Adrenal gland (tissue), 19 donors: ENCODE measurements at places on chromosomes 6 and 20.

DNA sequence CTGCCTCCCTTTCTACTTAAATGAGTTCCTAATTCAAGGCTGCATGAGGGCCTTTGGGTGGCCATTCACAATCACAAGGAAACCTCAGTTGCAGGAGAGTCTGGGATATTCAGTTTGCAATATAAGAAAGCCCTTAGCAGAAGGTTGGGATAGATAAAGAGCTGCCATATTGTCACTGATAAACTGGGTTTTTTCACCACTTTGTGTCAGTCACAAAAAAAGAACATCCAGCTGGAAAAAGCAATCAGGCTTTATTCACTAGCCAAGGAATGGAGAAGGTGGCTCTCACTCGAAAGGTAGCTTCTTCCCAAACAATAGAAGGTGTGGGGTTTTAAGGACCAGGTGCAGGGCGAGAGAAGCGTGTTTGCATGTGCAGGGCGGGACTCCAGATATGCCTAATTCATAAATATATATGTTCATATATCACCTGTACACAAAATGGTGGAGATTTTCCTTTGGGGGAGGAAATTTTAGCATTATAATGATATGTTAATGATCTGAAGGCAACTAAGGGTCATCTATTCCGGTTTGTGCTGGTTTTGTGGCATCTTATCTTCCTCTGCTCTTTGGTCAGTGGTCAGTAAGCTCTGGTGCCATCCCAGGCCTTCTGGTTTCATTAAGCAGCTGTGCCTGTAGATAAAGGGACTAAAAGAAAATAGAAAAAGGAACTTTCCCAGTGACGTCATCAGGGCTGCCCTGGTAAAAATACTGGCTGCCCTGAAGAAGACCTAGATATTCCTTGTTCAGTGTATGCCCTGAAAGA is 97.1 kb upstream of the IYD start:
- H3K27ac ChIP-seq = no peak overlapping the region
- H3K4me3 ChIP-seq = no peak overlapping the region
- H3K27me3 ChIP-seq = no peaks in the 10 kb centered on the region
- no peaks in the 10 kb centered on the region for H3K36me3 ChIP-seq

DNA sequence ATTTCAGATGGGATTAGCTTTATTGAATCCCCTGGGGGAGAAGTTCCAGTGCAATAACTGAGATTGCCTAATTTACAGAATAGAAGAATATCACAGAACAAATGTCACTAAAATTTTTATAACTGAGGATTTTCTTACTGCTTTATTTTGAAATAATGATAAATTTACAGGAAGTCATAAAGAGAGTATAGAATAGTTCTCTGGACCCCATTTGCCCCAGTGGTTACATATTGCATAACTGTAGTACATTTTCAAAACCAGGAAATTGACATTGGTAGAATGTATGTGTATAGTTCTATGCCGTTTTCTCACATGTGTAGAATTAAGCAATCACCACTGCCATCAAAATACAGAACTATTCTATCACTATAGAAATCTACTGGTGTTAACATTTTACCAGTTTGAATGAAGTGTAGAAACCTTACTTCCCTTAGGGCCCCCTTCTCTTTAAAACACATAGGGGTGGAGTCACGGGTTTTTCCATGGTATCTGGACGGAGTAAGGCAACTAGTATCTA is 18.3 kb downstream of the KIF6 start:
- H3K27me3 ChIP-seq = no peaks in the 10 kb centered on the region
- no peaks in the 10 kb centered on the region for H3K36me3 ChIP-seq
- H3K27ac ChIP-seq = no peak overlapping the region
- no peak for DNase-seq

DNA sequence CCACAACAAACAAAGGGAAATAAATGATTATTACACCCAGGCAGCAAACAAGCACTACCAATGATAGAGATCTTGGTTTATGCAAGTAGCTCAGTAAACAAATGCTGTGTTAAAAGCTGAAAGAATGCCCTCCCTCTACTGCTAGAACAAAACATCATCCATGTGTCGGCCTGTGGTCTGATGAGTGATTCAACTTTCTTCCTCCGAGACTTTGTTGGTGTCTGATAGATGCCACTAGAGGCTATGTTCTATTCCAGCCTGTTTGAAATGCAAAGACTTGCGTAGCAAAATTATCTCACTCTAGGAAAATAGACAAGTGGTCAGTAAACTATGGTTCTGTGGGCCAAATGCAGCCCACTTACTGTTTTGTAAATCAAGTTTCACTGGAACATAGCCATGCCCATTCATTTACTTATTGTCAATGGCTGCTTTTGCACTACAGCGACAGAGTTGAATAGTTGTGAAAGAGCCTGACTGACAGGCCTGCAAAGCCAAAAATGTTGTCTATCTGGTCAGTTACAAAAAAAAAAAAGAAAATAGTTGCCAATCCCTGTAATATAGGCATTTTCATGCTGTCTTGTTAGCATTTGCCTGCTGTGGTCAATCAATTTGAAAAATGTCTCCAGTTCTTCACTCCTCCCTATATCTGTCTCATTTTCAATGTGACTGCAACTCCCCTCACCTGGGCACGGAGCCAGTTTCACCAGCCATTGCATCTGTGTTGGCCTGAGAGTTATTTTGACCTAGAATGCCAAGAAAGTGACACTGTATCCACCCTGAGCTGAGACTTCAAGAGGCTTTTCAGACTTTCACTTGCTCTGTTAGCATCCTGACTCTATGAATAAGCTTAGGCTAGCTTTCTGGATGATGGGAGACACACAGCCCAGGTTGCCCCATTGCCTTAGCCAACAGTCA is 544.6 kb upstream of the BTBD3 start:
- no peak overlapping the region for H3K4me3 ChIP-seq
- no peaks in the 10 kb centered on the region for H3K36me3 ChIP-seq
- H3K27ac ChIP-seq = no peak overlapping the region
- no peaks in the 10 kb centered on the region for H3K4me1 ChIP-seq
- no peaks in the 10 kb centered on the region for H3K27me3 ChIP-seq

DNA sequence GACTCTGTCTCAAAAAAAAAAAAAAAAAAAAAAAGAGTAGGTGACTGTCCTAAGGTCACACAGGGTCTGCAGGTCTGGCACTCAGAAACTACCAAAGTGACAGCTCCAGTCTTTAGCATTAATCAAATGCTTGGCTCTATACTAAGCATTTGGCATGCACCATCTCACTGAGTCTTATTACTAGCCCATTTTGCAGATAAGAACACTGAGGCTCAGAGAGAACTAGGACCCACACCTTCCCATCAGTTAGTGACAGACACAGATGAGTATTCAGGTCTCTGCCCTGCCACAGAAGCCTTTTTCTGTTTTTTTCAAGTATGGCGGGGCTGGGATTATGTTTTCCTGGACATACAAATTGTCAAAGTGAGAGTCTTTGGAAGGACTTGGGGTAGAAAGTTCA is 23.1 kb upstream of the VSTM2L start:
- no peak overlapping the region for H3K4me3 ChIP-seq
- H3K27ac ChIP-seq = no peak overlapping the region
- no peak for DNase-seq
- H3K27me3 ChIP-seq = no peaks in the 10 kb centered on the region
- H3K36me3 ChIP-seq = no peaks in the 10 kb centered on the region

GRCh38 chr20:19727251-19727847 is 30.7 kb upstream of the RIN2 start:
- H3K4me1 ChIP-seq = no peaks in the 10 kb centered on the region
- H3K36me3 ChIP-seq = no peaks in the 10 kb centered on the region
- H3K4me3 ChIP-seq = no peak overlapping the region
- DNase-seq = no peak
- no peak overlapping the region for H3K27ac ChIP-seq

GRCh38 chr6:134171517-134171916 is 119.1 kb upstream of the SLC2A12 start:
- no peak for DNase-seq
- H3K4me1 ChIP-seq = peaks cover 21% of the 10 kb centered on the region
- H3K4me3 ChIP-seq = peak overlapping the region; percentile 61
- no peaks in the 10 kb centered on the region for H3K27me3 ChIP-seq
- H3K36me3 ChIP-seq = peaks cover 45% of the 10 kb centered on the region
- peak overlapping the region; percentile 100 for H3K27ac ChIP-seq

GRCh38 chr6:157428427-157429202 is 47.6 kb downstream of the ZDHHC14 start:
- peak; percentile 47 for DNase-seq
- no peaks in the 10 kb centered on the region for H3K36me3 ChIP-seq
- peak overlapping the region; percentile 33 for H3K4me3 ChIP-seq
- H3K27me3 ChIP-seq = no peaks in the 10 kb centered on the region
- peak overlapping the region; percentile 43 for H3K27ac ChIP-seq

GRCh38 chr6:32057966-32058365 is 19.8 kb downstream of the CYP21A2 start:
- no peak overlapping the region for H3K4me3 ChIP-seq
- H3K27me3 ChIP-seq = no peaks in the 10 kb centered on the region
- H3K4me1 ChIP-seq = no peaks in the 10 kb centered on the region
- H3K27ac ChIP-seq = no peak overlapping the region

DNA sequence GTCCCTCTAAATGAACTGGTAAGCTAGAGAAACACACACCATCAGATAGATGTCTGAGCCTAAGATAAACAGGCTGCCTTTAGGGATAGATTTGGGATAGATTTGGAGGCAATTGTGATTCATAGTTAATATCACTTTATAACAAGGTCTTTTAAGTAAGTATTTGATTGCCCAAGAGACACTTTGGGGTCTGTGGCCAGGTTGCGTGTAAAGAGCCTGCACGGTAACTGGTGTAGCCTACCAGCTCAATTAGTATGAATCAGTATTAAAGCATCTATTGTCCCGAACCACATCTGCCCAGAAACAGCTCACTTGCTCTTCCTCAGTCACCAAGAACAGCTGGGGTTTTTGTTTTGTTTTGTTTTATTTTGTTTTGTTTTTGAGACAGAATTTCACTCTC is 193.3 kb downstream of the SASH1 start:
- no peaks in the 10 kb centered on the region for H3K27me3 ChIP-seq
- H3K36me3 ChIP-seq = no peaks in the 10 kb centered on the region
- DNase-seq = no peak
- no peaks in the 10 kb centered on the region for H3K4me1 ChIP-seq

DNA sequence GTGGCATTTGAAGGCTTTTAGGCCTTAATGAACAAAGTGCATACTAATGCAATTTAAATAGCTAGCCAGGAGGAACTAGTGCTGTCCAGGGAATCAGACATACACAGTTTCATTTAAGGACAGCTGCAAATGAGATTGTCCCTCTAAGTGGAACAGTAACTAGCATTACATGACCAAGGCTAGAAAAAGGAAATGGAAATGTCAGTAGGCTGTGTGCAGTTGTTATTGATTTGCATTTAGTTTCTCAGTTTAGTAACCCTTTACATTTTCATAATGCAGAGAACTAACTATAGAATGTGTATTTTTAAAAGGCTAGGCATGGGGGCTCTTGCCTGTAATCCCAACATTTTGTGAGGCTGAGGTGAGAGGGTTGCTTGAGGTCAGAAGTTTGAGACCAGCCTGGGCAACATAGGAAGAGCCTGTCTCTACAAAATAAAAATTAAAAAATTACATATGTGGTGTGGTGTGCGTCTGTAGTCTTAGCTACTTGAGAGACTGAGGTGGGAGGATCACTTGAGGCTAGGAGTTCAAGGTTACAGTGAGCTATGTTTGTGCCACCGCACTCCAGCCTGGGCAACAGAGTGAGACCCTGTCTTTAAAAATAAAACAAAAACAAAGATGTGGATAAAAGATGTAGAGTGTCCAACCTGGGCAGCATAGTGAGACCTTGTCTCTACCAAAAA is 468.0 kb downstream of the UTRN start:
- no peaks in the 10 kb centered on the region for H3K27me3 ChIP-seq
- H3K4me3 ChIP-seq = no peak overlapping the region
- no peak overlapping the region for H3K27ac ChIP-seq
- H3K4me1 ChIP-seq = peaks cover 16% of the 10 kb centered on the region
- H3K36me3 ChIP-seq = no peaks in the 10 kb centered on the region
